Thymus (tissue), 14 donors: ENCODE measurements at places on chromosomes 13 and 19. TPM values are rescaled to one million over a fixed set of nuclear protein-coding genes. Genes with fewer than 3 reads are reported as not detected.

USHBP1 gene
- 0.76 TPM for total RNA-seq

F10 gene
- 2.7 TPM for total RNA-seq

DNA sequence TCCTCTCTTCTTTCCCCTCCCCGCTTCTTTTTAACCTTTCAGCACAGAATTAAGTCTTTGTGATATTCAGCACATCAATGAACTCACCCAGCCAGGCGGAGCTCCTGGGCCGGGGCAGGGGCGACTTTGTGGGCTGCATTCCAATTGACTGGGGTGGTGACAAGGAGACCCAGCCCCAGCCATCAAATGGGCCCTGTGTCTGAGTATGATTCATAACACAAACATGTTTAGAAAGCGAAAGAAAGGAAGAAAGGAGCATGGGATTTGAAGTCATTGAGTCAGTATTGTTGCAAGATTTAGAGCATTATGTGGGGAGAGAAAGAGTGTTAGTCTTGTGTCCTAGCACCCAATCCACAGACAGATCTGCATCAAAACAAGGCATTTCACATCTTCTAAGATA is 185.3 kb downstream of the LHFPL6 start:
- H3K36me3 ChIP-seq, result no peaks in the 10 kb centered on the region
- no peak overlapping the region for H3K4me3 ChIP-seq
- DNase-seq, result no peak
- no peaks in the 10 kb centered on the region for H3K27me3 ChIP-seq

- H3K27ac ChIP-seq, result no peak overlapping the region
- H3K4me1 ChIP-seq, result peaks cover 6% of the 10 kb centered on the region
- H3K36me3 ChIP-seq, result peaks cover 70% of the 10 kb centered on the region
- H3K4me3 ChIP-seq, result no peak overlapping the region
- no peaks in the 10 kb centered on the region for H3K27me3 ChIP-seq
- no peak for DNase-seq
Measured at GRCh38 chr19:15424121-15424520, 5.3 kb upstream of the AKAP8L start.

GRCh38 chr13:25887962-25888655 is 163.7 kb downstream of the SHISA2 start:
- no peak overlapping the region for H3K4me3 ChIP-seq
- no peaks in the 10 kb centered on the region for H3K4me1 ChIP-seq
- H3K36me3 ChIP-seq, result no peaks in the 10 kb centered on the region
- no peaks in the 10 kb centered on the region for H3K27me3 ChIP-seq

DNA sequence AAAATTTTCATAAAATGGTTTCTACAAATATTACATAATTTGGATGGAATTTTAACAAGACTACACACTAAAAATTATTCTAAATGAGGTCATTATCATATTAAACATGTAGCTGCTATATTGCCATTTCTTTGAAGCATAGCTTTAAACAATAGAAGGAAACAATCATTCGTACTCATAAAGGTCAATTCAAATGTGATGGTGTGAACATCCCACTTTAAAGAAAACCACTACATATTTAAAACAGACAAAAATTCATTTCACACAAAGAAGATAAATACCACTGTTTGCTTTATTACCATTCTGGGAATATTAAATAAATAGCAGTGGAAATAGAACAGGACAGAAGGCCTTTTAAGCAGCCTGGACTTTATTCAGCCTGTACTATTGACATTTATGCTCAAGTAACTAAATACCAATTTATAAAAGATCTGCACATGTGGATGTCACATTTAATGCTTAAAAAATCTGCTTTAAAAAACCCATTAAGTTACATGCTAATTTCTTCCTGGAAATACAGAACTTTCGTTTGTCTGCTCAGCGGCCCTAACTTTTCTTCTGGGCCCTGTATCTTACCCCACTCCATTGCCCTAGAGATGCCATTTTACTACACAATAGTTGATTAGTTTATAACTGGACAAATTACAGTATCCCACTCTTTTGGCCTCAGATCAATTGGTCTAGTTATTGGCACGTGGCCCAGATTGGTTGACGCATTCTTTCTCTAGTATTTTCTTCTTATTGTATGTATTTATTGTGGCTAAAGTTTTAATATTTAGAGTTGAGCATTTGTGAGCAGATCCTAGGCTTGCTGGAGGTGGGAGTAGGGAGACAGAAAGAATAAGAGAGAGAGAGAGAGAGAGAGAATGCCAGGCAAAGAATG is 215.1 kb upstream of the SPRY2 start:
- H3K27me3 ChIP-seq, result no peaks in the 10 kb centered on the region
- DNase-seq, result no peak
- H3K36me3 ChIP-seq, result no peaks in the 10 kb centered on the region
- H3K27ac ChIP-seq, result no peak overlapping the region
- H3K4me1 ChIP-seq, result no peaks in the 10 kb centered on the region
- no peak overlapping the region for H3K4me3 ChIP-seq

- H3K27ac ChIP-seq, result peak overlapping the region; percentile 99
- no peak for DNase-seq
- H3K4me1 ChIP-seq, result peaks cover 44% of the 10 kb centered on the region
- peaks cover 12% of the 10 kb centered on the region for H3K36me3 ChIP-seq
- peak overlapping the region; percentile 62 for H3K4me3 ChIP-seq
Measured at GRCh38 chr19:18282021-18282787, 782 bp upstream of the JUND start.

GRCh38 chr19:38550376-38550775 is 67.4 kb downstream of the MAP4K1 start:
- no peaks in the 10 kb centered on the region for H3K27me3 ChIP-seq
- no peak for DNase-seq
- no peaks in the 10 kb centered on the region for H3K4me1 ChIP-seq
- H3K4me3 ChIP-seq, result no peak overlapping the region
- H3K27ac ChIP-seq, result no peak overlapping the region

GRCh38 chr19:14028901-14029300 is 953 bp downstream of the RLN3 start:
- H3K4me1 ChIP-seq, result no peaks in the 10 kb centered on the region
- H3K27me3 ChIP-seq, result peaks cover 12% of the 10 kb centered on the region
- no peak overlapping the region for H3K4me3 ChIP-seq
- no peaks in the 10 kb centered on the region for H3K36me3 ChIP-seq
- no peak for DNase-seq

DNA sequence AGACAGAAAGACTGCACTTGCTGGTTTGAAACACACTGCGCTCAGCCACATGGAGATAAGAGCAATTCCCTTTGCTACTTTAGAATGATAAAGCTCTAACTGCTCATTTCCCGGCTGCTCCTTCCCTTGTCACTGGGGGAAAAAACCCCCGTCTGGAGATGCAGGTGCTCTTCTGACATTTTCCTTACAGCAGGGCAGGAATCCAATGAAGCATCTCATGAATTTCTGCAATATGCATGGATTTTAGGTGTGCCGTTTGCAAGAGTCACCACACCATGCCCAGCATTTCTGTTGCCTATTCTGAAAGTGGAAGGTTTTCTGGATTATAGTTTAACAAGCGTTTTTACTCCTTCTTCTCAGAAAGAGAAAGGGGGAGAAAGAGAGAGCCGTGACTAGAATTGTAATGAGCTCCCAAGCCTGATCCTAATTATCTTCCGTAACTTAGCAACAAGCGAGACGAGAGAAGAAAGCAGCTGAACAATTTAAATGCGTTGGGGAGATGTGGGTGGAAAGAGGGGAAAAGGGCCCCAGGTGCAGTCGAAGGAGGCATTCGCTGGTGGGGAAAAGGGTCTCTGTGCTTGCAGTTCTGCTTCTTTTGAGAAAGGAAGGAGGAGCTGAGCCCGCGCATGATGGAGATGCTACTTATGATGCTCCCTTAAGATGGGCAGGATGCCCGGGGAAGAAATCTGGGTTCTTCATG is 76.6 kb upstream of the SPATA13 start:
- no peak overlapping the region for H3K4me3 ChIP-seq
- no peaks in the 10 kb centered on the region for H3K27me3 ChIP-seq
- no peak for DNase-seq
- H3K27ac ChIP-seq, result no peak overlapping the region
